Activated CD4-positive, alpha-beta T cell treated with anti-CD3 and anti-CD28 coated beads, Interleukin-10, Interleukin-2, amounts not matched to agents 100 ng/mL and 50 ng/mL, durations not matched to agents 16 hours and 8 hours (primary cell): ENCODE measurements at places on chromosomes 7 and 10.
A peak's percentile ranks its signal among the peaks of the same experiment; 100 is the strongest.

DNA sequence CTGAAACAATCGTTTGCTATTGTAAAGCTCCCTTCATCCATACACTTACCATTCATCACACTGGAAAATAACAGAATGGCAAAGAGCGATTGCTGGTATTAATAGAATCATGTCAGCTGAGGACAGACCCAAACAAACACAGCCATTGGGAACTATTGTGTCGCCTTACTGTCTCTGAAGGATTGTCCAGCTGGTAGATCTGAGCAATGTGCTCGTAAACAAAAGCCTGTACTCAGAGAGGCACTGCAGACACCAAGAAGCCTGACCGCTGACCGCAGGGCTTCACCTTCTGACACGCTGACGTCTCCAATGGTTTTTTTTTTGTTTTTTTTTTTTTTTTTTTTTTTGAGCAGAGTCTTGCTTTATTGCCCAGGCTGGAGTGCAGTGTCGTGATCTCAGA lies 151.0 kb upstream of the FRMD4A start:
- no peak for DNase-seq

- no peak for DNase-seq
Measured at GRCh38 chr7:104971290-104972071, 42.5 kb upstream of the KMT2E start.

DNA sequence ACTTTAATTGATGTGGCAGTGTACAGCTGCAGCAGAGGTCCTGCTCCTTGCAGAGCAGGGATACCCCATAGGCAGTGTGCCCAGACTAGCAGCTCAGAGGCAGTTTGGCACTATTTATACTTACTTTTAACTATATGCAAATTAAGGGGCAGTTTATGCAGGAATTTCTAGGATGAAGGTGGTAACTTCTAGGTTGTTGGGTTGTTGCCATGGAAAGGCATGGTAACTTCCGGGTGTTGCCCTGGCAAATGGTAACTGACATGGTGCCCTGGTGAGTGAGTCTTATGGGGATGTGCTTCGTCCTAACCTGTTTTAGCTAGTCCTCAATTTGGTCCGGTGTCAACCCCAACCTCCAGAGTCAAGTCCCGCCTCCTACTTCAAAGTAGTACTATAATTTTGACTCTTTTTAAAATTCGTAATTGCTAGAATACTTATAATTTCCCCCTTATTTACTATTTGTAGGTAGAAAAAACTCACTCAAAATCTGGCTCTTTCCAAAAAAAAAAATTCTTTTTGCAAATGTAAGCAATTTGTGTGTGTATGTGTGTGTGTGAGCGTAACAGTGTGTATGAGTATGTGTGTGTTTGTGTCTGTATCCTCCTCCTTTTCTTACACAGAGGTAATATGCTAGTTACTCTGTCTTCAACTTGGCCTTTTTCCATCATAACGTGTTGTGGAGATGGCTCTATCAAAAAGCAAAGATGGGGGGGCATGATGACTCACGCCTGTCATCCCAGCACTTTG lies 5.9 kb downstream of the COL26A1 start:
- no peak for DNase-seq

DNA sequence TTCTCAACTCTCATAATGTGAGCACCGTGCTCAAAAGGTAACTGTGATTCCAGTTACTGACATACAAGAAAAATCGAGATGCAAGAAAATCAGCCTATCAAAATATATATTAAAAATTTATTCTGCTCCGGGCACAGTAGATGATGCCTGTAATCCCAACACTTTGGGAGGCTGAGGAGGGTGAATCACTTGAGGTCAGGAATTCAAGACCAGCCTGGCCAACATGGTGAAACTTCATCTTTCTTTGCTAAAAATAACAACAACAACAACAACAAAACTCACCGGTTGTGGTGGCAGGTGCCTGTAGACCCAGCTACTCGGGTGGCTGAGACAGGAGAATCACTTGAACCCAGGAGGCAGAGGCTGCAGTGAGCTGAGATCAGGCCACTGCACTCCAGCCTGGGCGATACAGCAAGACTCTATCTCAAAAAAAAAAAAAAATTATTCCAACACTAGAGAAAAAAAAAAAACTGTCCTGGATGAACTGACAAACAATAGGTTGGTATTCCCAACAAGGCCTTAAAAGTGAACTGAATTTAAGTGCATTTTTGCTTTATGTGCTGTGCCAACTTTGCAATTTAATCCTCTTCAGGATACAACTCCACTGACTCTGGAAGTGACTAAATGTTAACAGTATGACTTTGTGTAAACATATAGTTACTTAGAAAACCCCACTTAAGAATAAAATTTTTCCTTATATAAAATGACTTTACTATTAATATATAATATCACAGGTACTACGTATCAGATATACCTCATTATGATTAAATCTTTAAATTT lies 51.1 kb downstream of the JMJD1C start:
- no peak for DNase-seq

DNA sequence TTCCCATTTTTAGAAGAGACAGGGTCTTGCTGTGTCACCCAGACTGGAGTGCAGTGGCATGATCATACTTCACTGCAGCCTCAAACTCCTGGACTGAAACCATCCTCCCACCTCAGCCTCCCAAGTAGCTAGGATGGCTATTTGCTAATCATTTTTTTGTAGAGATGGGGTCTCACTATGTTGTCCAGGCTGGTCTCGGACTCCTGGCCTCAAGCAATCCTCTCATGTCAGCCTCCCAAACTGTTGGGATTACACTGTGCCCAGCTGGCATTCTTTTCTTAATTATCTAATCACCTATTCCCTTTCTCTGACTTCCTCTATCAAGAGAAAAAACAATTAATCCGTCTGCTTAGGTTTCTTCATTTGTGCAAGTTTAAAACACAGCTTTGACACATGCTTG lies 172.5 kb upstream of the TRIM24 start:
- DNase-seq: no peak

GRCh38 chr10:17335065-17335464 lies 107.0 kb downstream of the VIM start:
- DNase-seq: peak; percentile 25

- no peak for DNase-seq
Measured at GRCh38 chr10:124966008-124966407, 24.1 kb downstream of the ZRANB1 start.

DNA sequence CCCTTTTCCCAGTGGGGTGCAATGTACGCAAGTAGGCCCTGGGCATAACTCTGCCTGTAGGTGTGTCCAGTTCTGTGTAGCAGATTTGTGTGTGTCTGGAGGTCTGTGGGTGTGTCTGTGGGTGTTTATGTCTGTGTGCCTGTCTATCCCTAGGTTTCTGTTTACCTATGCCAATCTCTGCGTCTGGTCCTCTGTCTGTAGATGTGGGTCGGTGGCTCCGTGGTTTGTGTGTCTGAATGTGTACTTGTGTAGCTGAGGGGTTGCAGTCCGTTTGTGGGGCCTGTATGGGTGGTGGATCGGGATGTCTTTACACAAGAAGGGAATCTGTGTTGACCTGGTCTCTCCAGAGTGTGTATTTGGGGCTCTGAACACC lies 932 bp downstream of the NYAP1 start:
- DNase-seq: no peak

DNA sequence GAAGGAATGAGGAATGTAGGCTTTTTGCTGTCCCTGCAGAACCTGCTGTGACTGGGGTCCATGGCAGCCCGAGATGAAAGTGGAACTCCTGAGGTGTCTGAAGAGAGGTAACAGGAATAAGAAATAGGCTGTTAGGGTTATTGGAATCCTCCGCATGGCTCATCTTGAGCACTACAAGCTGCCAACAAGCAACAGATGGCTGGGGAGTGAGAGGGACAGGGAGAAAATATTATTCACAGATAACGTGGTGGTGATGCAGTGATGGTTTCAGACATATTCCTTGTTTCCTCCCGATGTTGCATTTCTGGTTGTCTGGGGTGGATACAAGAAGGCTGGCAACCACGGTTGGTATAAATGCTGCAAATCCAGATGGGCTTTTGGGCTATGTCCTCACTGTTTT lies 46.1 kb downstream of the AP3M1 start:
- no peak for DNase-seq

- DNase-seq: no peak
Measured at GRCh38 chr7:15370441-15370840, 191.4 kb downstream of the AGMO start.

- no peak for DNase-seq
Measured at GRCh38 chr7:51569581-51569980, 253.0 kb upstream of the COBL start.

DNA sequence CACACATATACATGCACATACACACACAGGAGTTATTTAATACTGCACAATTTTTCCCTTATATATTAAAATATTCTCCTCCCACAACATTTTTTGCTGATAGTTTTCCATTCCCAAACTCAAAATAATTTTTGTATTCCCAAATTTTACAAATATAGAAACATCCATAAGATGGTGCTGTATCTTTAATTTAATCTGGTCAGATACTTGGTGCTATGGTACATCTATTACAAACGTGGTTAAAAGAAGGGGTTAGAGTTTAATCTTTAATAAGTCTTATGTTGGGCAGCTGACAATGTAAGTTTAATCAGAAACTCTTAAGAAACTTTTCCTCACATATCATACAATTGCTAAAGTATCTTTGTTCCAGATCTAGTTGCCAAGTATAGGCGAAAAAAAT lies 10.2 kb upstream of the CADPS2 start:
- DNase-seq: no peak

DNA sequence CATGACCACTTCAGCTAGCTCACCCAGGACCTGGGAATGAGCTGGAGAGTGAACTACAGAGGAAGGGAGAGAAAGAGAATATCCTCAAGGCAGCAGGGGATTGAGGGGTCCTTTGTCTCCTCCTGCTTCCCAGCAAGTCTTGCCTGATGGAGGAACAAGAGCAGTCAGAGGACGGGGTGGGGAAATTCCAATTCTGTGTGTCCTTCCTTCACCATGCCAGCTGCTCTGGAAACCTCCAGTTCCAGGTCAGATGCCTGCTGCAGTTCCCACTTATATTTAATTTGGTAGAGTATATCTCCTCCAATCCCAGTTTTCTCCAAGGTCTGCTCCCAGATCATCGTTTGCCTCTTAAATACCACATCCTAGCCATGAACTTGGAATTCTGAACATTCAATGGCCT lies 21.4 kb upstream of the LEP start:
- DNase-seq: no peak

- DNase-seq: no peak
Measured at GRCh38 chr7:39353615-39354376, 212.4 kb upstream of the YAE1 start.

- no peak for DNase-seq
Measured at GRCh38 chr10:36638462-36639155, 486.8 kb upstream of the ANKRD30A start.

GRCh38 chr7:155943251-155943899 lies 131.1 kb upstream of the SHH start:
- DNase-seq: no peak

- no peak for DNase-seq
Measured at GRCh38 chr10:33325929-33326328, 8.5 kb downstream of the NRP1 start.

GRCh38 chr7:106954840-106955239 lies 89.7 kb upstream of the PRKAR2B start:
- DNase-seq: no peak

DNA sequence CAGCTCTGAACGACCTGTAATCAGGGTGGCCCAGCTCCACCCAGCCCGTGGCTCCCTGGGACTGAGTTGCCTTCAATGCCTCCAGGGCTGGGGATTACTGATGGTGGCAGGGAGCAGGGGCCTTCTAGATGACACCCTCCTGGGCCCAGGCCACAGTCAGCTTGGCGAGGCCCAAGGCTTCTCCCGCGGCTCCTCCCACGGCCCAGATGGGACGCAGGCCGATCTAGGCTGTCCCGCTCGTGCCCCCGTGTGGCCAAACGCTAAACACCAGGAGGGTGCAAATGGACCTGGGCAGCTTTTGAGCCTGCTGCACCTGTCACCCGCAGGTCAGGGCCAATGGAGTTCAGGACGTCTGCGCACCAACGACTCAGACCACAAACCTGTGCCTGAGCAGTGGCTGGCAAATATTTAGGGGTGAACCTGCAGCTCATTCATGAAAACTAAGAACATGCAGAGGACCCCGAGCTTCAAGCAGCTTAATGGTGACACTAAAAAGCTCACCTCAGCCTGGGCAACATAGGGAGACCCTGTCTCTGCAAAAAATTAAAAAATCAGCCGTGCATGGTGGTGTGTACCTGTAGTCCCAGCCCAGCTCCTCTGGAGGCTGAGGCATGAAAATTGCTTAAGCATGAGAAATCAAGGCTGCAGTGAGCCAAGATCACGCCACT lies 43.2 kb downstream of the ASB13 start:
- peak; percentile 89 for DNase-seq

GRCh38 chr7:103694304-103694703 lies 248.3 kb upstream of the SLC26A5 start:
- no peak for DNase-seq

GRCh38 chr7:36717586-36717985 lies 6.7 kb downstream of the AOAH start:
- no peak for DNase-seq

- DNase-seq: no peak
Measured at GRCh38 chr7:22601408-22601807, 101.4 kb upstream of the STEAP1B start.

GRCh38 chr7:121449735-121450240 lies 53.7 kb upstream of the FAM3C start:
- no peak for DNase-seq

DNA sequence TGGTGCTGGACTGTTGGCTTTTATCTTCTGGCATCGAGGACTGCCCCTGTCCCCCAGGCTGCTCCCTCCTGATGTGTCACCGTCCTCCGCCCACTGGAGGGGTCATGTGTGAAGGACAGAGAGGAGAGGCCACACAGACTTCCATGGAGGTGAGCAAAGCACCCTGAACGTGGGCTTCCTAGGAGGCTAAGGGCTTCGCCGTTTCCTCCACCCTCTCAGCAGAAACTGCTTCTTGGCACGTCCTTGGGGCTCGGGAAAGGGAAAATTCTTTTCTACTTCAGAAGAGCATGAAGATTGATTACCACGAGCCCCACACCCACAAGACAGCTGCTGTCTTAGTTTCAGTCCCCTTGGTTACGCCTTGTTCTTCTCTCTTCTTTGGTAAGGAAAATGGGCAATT lies 218.2 kb downstream of the CCDC3 start:
- no peak for DNase-seq
